ENCODE measurements at places on chromosomes 6 and 20.

GRCh38 chr6:36616893-36617521 is 22.8 kb downstream of the SRSF3 start:
- peak; percentile 82 for DNase-seq

- no peak for DNase-seq
These were observed 119.9 kb upstream of the CEP85L start for GRCh38 chr6:118771253-118771652.

DNA sequence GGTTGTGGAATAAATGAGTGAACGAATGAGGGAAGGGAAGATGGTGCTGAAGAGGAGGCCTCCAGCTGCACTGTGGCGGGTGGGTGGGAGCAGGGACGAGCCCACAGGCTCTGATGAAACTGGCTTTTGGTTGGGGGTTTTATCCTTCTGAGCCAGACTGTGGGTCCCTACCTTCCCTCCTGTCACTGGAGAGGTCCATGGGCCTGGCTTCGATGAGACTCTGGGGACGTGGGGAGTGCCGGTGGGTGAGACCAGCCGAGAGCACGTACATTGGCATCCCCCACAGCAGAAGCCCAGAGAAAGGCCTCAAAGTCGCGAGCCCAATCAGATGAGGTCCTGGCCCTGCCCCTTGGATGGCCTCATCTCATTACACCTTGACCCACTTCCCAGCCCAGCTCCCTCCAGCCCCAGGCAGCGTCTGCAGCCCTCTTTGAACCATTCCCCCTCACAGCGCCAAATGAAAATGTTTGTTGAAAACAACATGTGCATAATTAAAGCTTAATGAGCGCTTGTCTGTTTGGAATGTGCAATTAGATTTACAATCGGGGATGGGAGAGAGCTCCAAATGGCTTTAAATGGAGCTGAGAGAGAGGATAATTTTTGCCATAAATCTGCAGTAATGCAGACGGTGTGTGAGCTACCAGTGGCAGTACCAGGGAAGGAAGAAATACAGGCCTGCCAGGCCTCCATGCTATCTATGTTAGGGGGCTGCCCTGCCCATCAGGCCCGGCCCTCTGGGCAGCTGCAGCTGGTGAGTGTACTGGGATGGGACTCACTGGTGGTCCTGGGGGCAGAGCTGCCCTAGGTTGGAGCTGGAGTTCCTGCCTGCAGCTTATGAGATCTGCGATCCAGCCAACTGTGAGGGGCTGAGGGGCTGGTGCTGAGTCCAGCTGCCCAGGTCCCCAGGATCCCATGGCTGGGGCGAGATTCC is 47.2 kb downstream of the TOX2 start:
- no peak for DNase-seq

GRCh38 chr20:32091888-32092346 is 17.6 kb upstream of the TM9SF4 start:
- DNase-seq, result peak; percentile 59

- DNase-seq, result no peak
These were observed 125.0 kb upstream of the RPS6KA2 start for GRCh38 chr6:166752097-166752496.
